Caki2 (cell line): ENCODE measurements at places on chromosomes 3 and 15. TPM values are rescaled to one million over a fixed set of nuclear protein-coding genes. Genes with fewer than 3 reads are reported as not detected.
A peak's percentile ranks its signal among the peaks of the same experiment; 100 is the strongest.

- DNase-seq = no peak
These were observed 70.1 kb downstream of the PLXNA1 start for GRCh38 chr3:127053026-127053425.

The IRAK2 gene
- total RNA-seq = 7.6 and 8.3 TPM in 2 replicates

DNA sequence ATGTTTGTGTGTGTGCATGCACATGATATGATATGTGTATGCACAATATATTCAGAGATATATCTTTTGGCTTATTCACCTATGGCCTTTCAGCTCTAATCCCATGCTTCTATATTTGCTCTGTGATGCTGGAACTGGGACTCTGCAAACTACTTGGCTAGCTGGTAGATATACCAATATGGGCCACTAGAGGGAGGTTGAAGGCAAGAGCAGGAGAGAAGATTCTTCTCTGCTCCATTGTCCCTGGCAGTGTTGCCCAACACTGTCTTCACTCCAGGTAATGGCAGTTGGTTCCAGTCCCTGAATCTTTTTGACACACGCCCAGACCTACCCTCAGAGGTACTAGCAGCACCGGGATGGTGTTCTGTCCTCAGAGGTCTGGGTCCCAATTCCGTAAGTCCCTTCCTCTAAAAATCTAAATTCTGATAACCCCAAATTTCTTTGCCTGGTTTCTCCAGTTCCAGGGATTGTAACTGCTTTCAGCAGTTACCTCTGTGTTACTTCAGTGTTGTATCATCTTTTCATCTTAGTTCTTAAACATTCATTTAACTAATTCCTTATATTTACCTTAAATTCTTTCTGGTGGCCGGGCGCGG lies 44.7 kb downstream of the GTPBP8 start:
- DNase-seq = peak; percentile 15

GRCh38 chr3:88032245-88032644 lies 26.6 kb downstream of the CGGBP1 start:
- no peak for DNase-seq

GRCh38 chr15:41606997-41607396 lies 48.0 kb downstream of the TYRO3 start:
- peak; percentile 20 for DNase-seq

- DNase-seq = no peak
These were observed 5.7 kb upstream of the CCDC80 start for GRCh38 chr3:112646623-112647022.

DNA sequence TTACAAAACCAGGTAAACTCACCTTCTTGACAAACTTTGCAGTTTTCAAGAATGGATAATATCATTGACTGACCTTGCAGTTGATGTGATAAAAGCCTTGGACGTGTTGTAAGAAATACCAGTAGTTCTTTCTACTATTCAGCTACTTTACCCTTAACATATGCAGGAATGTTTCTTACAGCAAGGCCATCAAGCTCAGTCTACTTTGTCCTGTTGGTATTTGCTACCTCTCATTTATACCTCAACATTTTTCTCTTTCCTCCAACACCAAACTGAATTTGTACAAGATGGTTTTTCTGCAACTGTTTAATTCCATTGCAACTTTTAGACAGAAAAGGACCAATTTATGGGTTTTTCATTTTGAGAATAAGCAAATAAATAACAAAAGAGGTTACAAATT lies 147.4 kb upstream of the BCHE start:
- no peak for DNase-seq

DNA sequence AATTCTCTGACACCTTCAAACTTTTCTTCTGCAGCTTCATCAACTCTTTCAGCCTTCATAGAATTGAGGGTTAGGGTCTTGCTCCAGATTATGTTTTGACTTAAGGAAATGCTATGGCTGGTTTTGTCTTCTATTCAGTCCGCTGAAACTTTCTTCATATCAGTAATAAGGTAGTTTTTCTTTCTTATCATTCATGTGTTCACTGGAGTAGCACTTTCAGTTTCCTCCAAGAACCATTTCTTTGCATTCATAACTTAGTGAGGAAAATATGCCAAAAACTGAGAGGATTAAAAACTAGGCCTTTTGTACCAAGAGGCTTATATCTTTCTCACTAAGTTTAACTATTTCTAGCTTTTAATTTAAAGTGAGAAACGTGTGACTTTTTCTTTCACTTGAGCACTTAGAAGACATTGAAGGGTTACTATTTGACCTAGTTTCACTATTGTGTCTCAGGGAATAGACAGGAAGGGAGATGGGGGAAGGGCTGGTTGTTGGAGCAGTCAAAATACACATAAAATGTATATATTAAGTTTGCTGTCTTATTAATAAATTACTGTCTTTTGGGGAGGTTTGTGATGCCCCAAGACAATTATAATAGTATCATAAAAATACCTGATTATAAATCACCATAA lies 1110.1 kb downstream of the TBL1XR1 start:
- DNase-seq = no peak

- no peak for DNase-seq
These were observed 83.3 kb upstream of the KCNH8 start for GRCh38 chr3:19065027-19065426.

- DNase-seq = no peak
These were observed 32.2 kb upstream of the MTMR14 start for GRCh38 chr3:9617056-9617455.

GRCh38 chr3:71310359-71310979 lies 273.1 kb downstream of the FOXP1 start:
- no peak for DNase-seq
